Smooth muscle cell of the brain vasculature (primary cell): ENCODE measurements at places on chromosomes 3 and 15.

GRCh38 chr3:177448987-177449359 is 251.7 kb upstream of the TBL1XR1 start:
- no peak for DNase-seq

DNA sequence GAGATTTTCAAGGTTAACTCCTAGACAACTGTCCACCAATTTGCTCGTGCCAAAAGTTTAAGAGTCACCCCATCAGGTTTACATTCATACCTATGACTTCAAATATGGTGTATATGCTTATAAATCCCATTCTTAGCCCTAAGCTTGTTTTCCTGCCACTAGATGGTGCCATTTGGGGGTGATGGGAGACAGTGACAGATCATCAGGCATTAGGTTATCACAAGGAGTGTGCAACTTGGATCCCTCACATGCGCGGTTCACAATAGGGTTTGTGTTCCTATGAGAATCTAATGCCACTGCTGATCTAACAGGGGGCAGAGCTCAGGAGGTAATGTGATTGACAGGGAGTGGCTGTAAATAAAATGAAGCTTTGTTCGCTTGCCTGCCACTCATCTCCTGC is 182.7 kb downstream of the CNTN6 start:
- no peak for DNase-seq

- no peak for DNase-seq
Measured at GRCh38 chr3:181683563-181683962, 28.2 kb upstream of the SOX2 start.

GRCh38 chr15:50184863-50185504 is 3.0 kb downstream of the SLC27A2 start:
- DNase-seq, result no peak

- DNase-seq, result no peak
Measured at GRCh38 chr15:44798826-44799225, 62.5 kb downstream of the TRIM69 start.

DNA sequence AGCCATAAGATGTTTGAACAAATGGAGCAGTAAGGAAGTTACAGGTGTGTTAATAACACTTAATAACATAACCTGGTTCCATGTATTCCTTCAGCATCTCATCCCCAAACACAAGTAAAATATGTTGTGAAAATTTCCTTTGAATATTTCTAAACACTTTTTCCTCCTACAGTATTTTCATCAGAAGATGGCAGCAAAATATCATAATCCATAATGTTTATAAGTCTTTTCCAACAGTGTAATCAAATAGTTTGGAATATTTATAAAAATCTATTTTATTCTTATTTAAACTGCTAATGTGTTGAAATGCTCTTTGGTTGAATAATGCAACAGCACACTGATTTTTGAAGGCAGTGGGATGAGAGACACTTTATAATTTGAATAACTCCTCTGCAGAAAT is 1020.5 kb downstream of the OTOL1 start:
- no peak for DNase-seq

DNA sequence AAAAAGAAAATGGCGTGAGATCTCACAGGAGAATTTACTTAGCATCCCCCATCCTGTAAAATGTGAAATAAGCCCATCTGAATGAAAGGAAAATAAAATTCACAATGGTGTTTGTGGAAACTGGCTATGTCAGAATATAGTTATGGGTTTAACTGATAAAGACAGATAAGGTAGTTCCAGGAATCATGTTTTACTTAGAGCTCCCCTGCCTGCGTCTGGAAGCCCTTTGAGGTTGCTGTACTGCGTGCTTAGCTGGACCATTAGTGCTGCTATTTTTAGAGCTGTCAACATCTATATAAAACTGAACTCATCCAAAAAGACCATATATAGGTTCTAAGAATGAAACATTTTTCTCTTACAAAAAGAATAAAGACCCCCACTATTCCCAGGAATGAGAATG is 130.8 kb downstream of the LSAMP start:
- no peak for DNase-seq

DNA sequence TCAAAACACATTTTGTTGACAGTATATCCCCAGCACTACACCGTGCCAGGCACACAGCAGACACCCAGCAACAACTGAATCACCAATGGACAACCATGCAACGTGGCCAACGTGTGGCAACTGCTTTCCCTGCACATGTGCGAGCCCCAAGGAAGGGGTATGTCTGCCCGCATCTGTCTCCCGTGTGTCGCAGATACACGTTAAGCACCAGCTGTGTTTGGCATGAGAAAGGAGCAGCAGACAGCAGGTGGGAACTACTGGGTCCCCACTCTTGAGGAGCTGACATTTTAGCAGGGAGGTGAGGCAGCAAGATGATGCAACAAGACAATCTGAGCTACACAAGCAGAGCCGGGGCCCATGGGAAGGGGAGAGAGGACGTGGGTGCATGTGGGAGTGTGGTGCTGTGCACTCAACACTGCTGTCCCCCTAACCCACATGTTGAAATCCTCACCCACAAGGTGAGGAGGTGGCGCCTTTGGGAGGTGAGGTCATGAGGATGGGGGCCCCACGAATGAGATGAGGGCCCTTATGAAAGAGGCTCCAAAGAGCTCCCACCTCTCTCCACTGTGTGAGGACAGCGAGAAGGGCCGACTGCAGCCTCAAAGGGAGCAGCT is 56.2 kb downstream of the ROPN1B start:
- DNase-seq, result no peak

DNA sequence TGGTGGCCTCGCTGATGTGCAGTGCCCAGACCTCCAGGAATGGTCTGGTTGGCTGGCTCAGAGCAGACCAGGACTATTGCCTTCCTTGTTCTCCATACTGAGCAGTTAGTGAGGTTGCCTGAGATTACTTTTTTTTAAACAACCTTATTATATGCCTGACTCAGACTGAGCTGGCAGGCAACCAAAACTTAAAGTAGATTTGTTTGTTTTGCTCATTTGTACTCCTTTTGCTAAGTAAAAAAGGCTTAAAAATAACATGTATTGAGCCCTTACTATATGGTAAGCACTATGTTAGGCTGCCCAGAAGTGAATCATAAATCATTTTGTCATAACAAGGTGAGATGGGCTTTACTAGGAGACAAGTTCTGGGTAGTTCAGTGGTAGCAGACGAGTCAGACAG is 92.4 kb downstream of the GHSR start:
- DNase-seq, result peak; percentile 87

DNA sequence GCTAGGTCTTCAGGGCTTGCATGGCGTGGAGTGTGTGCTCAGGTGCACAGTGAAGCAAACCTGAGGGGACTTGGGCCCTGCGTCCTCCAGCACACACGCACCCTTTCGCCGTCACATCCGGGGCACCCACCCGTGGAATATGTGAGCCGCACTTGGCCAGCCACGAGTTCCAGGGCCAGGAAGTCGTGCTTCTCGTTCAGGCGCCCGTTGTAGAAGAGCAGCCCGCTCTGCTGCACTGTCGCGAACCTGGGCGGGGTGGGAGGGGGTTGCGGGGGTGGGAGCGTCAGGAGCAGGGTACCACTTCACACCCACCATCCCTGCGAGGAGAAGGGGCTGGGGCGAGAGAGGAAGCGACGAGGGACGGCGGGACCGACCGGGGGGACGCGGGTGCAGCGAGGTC is 7.1 kb downstream of the CELSR3 start:
- no peak for DNase-seq

DNA sequence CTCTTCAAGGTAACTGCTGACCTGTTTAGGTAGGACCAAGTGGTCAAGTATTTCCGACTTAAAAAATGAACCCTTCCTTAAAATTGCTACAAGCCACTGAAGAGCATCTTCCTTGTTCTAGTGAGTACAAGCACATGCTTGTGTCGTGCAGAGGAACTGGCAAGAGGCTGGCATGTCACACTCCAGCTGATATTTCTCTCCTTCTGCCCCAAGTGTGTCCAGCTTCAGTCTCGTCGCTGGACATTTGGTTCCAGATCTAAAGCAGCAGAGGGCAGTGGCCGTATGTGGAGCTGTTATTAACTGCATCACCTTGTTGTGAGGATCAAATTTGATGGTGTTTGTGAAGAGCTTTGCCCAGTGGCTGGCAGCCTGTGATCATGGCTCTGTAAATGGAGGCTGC is 10.0 kb downstream of the RBP2 start:
- no peak for DNase-seq

GRCh38 chr3:131107637-131108433 is 81.2 kb downstream of the NEK11 start:
- no peak for DNase-seq

- DNase-seq, result no peak
Measured at GRCh38 chr3:194279701-194280360, 71.3 kb downstream of the CPN2 start.

DNA sequence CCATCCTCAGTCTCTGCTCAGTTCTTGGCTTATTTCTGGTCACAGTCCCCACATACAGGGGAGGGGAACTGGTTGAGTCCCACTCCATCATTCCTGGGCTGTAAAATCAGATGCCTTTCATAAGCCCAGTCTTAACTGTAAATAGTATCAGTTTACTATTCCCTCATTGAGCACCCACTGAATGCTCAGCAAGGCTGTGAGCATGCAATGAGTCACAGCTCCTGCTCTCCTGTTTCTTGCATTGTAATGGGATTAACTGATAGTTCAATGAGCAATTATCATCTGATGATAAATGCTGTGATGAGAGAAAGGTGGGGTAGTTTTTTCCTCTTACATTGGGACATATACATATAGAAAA is 113.6 kb upstream of the TPM1 start:
- DNase-seq, result no peak

DNA sequence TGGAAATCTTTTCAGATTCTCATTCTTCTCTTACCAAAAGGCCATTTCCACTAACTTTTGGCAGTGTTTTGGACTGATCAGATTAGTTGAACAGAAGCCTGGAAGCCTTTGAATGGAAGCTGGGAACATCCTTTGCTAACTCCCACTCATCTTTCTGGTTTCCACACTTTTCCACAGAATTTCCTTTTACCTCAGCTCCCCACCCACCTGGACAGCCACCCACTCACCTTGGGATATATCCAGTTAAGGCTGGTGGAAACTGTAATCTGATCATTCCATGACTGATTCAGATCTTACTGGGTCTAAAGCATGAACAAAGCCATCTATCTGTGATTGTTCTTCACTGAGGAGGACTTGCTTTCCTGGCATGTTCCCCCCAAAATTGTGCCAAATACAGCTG is 119.5 kb downstream of the CCNL1 start:
- no peak for DNase-seq

DNA sequence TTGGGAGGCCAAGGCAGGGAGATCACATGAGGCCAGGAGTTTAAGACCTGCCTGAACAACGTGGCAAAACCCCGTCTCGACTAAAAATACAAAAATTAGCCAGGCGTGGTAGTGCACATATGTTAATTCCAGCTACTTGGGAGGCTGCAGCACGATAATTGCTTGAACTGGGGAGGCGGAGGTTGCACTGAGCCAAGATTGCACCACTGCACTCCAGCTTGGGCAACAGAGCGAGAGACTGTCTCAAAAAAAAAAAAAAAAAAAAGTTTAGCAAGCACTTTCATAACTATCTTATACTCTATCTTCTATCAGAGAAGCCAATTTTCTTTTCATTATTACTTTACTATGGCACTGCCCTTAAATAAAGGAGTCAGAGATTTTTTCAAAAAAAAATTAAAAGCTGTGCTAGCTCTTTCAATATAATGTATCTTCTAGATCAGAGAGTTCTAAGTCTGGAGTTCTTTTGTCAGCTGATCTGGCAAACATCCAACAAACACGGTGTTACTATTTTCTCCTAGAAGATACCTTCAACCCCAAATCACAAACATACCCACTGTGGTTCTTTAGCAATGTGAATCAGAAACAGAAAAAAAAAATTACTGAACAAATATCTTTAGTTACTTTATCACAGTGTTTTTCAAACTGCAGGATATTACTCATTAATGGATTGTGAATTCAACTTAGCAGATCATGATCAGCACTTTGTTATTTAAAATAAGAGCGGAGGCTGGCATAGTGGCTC is 3.0 kb downstream of the ZNF770 start:
- no peak for DNase-seq

- DNase-seq, result no peak
Measured at GRCh38 chr3:120442975-120443517, 7.7 kb downstream of the FSTL1 start.

- DNase-seq, result no peak
Measured at GRCh38 chr3:33420966-33421365, 19.2 kb downstream of the UBP1 start.

DNA sequence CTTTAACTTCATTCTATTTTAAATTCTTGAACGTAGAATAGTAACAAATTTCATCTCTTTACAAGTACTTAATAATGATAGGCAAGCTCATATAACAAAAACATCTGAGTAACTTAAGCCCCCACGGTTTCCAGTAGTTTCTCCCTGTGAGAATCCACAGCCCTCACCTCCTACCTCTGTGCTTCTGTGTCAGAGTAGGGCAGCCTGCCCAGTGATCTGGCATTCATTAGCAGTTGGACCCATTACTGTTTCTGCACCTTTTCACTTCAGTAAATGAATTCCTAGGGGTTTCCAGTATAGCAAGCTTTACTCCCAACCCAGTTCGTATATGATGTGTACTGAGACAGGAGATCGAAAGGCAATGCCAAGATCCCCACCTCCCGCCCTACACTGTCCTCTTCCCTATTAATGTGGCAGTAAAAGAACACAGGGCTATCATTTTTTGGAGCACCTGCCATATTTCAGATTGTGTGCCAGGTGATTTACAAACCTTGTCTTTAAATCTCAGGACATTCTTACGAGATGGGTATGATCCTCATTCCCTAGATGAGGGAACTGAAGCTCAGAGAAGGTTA is 40.8 kb downstream of the EIF2AK4 start:
- DNase-seq, result no peak

DNA sequence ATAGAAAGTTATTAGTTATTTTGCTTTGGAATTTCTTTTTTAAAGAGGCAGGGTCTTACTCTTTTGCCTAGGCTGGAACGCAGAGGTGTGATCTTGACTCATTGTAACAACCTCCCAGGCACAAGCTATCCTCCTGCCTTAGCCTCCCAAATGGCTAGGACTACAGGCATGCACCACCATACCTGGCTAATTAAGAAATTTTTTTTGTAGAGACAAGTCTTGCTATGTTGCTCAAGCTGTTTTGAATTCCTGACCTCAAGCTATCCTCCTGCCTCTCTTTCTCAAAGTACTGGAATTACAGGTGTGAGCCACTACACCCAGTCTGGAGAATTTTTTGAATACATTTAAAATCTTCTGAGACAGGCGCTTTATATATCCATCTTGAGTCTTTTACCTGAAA is 49.5 kb downstream of the IQGAP1 start:
- DNase-seq, result no peak

- DNase-seq, result no peak
Measured at GRCh38 chr3:34150992-34151391, 352.6 kb downstream of the PDCD6IP start.

DNA sequence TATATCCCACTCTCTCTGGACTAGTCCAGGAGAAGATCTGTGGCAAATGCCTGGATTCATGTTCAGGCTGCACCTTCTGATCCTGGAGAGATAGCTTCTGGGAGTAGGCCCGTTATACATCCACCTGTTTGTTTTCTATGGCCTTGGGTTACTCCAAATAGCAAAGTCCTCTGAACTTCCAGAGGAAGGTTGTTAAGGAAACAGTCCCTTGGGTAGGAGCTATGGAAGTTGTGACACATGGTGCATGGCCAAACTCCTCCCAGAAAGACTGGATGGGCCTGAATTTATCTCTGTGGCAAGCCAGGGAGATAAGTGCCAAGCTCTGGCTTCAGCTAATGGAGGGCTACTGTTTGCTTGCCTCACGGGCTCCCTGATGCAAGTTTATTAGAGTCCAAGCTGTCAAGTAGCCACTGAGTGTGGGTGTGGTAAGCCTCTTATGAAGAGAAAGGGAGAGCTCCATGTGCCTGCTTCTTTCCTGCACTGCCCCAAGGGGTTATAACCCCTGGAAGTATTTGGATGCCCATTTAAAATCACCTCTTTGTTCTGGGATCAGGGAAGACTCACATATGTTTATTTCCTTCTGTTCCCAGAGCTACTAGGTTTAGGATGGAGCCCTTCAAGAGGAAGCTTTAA is 328.7 kb upstream of the ATP11B start:
- no peak for DNase-seq

GRCh38 chr3:123480428-123480827 is 31.5 kb upstream of the ADCY5 start:
- no peak for DNase-seq
